ENCODE measurements at places on chromosomes 3 and 15.
A peak's percentile ranks its signal among the peaks of the same experiment; 100 is the strongest.

- no peak for DNase-seq
Measured at GRCh38 chr3:132354916-132355702, 37.9 kb downstream of the ACP3 start.

DNA sequence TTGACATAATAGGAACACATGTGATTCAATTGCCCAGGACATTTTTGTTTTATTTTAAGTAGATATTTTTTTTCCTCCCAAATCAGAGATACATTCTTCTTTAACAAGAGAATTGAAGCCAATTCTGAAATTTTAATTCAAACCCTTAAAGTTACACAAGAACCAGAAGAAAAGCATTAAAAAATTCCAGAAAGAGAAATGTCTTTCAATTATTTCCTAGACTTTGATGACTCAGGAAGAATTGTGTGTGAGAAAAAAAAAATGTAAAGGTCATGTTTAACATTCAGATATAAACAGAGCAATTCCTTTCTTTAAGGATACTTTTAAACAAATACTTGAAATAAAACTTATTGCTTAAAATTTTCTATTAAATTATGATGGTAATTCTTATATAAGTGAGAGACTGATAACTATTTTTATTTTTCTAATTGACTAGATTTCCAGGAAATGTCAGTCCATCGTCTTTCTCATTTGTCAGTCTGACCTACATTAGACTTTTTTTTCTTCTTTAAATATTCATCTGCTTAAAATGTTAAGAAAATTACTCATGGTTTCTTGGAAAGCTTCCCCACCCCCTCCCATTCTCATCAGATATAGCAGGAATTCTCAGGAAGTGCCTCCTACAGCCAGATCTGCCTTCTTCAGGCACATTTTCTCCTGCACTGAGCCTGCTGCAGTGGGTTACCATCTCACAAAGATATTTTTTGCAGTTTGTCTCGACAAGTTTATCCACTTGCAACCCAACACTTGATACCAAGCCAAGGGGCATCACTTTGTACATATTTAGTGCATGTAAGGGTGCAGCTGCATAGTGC is 261.8 kb upstream of the CBLB start:
- DNase-seq: peak; percentile 77

DNA sequence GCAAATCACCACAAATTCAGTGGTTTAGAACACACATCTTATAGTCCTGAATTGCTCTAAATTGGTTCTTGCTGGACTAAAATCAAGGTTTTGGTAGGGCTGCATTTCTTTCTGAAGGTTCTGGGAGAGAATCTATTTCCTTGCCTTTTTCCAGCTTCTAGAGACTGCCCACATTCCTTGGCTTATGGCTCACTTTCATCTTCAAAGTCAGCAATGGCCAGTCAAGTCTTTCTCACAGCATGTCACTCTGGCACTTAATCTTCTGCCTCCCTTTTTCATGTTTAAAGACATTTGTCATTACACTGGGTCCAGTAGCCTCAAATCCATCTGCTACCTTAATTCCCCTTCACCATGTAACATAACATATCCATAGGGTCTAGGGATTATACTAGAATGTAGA is 149.0 kb downstream of the NEK10 start:
- no peak for DNase-seq

DNA sequence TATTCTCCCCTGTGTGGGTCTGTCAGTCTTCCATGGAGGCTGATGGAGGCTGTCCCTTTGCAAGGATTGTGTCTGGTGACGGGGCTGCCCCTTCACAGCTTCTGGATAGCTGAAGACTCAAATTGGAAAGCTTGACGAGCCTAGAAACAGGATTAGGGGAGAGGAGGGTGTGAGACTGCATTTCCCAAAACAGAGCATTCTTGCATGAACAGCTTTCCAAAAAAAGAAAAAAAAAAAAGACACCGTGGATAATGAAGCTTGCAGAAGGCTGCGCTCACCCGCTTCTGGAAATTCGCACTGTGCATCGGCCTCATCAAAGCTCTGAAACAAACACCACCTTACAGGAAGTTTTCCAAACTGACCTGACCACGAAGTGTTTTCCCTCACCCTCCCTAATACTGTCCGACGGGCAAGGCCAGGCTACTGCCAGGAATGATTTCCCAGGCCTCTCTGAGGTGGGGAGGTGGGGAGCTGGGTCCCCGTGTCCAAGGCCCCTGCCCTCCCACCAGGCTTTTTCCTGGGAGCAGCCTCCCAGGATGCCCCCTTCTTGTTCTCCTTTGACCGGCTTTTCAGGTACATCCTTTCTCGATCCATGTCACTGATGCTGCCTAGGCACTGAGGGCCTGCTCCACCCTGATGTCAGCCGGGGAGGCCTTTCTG is 24.9 kb upstream of the MUC4 start:
- DNase-seq: no peak

- DNase-seq: no peak
Measured at GRCh38 chr3:123084192-123084591, 17.4 kb downstream of the PDIA5 start.

GRCh38 chr3:8097690-8098089 is 403.9 kb upstream of the LMCD1 start:
- DNase-seq: no peak

DNA sequence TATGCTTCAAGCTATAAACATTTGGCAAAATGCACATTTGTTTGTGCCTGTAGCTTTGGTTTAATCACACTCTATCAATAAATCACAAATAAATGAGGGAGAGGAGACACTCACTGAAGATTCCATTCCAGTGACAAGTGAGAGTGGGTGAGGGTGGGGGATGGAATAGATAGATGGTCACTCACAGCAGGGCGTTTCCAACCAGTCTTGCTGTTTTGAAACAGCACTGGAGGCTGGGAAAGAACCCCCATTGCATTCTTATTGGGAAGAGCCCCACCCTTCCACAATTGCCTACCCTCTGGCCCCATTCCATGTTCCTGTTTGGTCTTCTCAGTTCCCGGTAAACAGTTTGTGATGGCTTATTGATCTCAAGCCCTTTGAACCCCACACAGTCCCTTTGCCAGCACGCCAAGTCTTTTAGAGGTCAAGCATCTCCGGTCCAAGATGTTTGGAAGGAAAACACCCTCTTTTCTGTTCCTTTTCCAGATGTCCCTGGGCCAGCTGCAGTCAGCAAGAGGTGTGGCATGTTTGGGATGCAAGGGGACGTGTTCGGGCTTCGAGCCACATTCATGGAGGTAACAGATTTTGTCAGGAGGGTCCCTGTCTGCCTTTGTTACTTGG is 30.7 kb downstream of the LMCD1 start:
- no peak for DNase-seq

DNA sequence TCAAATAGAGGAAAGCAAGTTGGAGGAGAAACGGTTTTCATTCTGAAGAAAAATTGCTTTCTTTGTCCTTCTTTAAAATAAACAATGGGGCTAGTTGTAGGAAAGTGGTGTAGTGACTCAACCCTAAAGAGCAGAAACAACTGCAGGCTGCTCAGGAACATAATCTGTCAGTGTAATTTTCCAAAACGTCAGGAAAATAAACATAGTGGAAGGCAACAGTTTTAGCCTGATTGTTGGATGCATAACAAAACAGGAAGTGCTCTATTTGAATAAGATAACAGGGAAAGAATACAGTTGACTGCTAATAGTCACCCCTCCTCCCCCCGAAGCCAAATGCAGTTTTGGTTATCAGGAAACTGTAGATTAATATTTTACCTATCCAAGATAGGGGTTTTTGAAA is 167.6 kb downstream of the ECT2 start:
- DNase-seq: peak; percentile 94

GRCh38 chr15:77418966-77419835 is 703 bp downstream of the PEAK1 start:
- DNase-seq: no peak

- DNase-seq: no peak
Measured at GRCh38 chr15:48437178-48437577, 105.9 kb downstream of the DUT start.

DNA sequence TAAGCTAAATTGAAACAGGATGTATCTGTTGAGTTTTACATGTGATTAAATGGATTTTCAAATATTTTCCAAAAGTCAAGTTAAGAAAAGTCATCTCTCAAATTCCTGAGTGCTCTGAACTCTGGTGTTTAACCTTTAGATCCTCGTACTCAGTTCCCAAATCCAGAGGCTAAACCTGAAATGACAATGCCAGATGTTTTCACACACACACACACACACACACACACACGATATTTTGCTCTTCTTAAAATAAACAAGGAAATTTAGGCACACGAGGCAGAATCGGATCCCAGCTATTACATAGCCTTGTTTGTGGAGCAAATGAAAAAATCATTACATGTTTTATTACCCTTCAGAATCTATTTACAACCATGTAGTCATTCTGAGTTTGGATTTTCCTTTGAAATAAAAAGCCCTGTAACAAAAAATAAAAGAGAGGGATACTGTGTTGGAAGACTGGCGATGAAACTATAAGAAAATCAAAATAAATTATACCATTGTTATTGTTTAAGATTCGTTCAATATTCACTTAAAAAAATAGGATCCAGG is 20.6 kb upstream of the UBE2E1 start:
- DNase-seq: no peak

GRCh38 chr3:115549071-115549470 is 74.2 kb upstream of the GAP43 start:
- DNase-seq: no peak

- DNase-seq: no peak
Measured at GRCh38 chr3:189353318-189353965, 181.7 kb downstream of the TPRG1 start.

DNA sequence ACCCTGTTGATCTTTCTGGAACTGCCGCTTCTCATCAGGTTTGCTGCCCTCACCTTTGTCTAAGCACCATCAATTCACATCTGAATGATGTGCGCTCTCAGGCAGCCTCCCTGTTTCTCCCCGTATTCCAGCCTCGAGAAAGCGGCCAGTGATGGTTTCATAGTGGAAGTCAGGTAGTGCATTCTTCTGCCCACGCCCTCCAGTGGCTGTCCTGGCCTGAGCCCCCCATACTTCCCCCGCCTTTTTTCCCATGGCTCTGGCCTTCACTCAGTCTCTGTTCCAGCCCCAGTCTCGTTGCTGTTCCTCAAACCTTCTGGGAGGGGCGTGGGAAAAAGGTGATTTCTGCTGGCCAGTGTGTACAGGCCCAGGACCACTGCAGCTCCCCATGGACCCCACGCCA is 101.3 kb downstream of the ASB7 start:
- DNase-seq: no peak

- DNase-seq: no peak
Measured at GRCh38 chr3:114033721-114034120, 22.6 kb downstream of the CCDC191 start.

DNA sequence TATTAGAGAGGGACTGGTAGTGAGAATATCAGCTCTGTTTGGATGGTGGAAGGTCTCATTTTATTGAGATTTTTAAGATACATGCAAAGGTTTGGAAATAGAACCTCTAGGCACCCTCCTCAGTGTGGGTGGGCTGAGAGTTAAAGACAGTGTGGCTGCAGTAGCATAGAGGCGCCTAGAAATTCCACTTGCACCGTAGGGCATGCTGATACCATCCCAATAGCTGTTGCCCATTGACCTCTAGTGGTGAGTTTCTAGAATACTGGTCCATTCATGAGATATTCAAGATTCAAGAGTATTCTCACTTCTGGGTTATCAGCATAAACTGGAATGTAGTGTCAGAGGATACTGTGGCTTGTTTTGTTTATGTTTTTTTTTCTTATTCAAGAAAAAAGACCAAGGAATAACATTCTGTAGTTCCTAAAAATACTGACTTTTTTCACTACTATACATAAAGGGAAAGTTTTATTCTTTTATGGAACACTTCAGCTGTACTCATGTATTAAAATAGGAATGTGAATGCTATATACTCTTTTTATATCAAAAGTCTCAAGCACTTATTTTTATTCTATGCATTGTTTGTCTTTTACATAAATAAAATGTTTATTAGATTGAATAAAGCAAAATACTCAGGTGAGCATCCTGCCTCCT is 87.2 kb downstream of the TGFBR2 start:
- peak; percentile 81 for DNase-seq

GRCh38 chr3:40088527-40089170 is 220.9 kb upstream of the EIF1B start:
- no peak for DNase-seq

DNA sequence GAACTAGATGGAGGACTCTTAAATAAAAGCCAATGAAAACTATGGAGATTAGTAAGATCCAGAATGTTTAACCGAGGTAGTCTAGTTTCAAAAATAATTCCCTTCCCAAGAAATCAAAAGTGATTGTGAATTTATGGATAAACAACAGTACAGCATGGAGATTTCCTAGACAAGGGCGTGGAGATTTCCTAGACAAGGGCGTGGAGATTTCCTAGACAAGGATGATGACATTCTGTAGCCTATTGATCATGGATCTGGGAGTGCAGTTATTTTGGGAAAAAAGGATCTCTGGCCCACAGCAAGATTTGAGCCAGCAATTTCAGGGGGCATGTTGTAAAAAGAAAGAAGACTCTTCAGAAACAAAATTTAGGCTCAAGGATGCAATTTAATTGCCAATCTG is 175.3 kb downstream of the RAP2B start:
- no peak for DNase-seq

GRCh38 chr3:111081008-111081545 is 9.5 kb downstream of the NECTIN3 start:
- peak; percentile 87 for DNase-seq

Data from SK-MEL-5 (cell line).